Right lung (tissue), 10 donors: ENCODE measurements at places on chromosomes 7 and 10. TPM values are rescaled to one million over a fixed set of nuclear protein-coding genes. Genes with fewer than 3 reads are reported as not detected.

DNA sequence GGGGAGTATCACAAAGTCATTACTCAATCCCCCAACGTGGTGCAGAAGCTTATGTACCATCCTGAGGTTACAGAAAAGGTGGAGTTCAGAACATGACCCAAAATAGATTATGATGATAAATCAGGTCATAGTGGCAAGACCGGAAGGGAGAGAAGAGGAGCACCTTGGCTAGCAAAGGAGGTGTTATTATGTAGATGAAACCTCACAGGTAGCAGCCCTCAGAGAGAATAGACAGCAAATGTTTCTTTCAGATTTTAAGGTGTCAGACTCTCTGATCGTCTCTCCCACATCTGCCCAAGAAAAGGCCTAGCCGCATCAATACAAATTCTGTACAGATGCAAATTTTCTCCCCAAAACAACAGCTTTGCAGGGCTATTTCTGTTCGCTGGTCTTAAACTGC is 88.3 kb upstream of the SEMA3D start:
- no peak for DNase-seq

- DNase-seq: no peak
Measured at GRCh38 chr7:130990178-130990832, 256.3 kb upstream of the KLF14 start.

- DNase-seq: peak; percentile 59
Measured at GRCh38 chr10:132272231-132272971, 35.3 kb downstream of the STK32C start.

DNA sequence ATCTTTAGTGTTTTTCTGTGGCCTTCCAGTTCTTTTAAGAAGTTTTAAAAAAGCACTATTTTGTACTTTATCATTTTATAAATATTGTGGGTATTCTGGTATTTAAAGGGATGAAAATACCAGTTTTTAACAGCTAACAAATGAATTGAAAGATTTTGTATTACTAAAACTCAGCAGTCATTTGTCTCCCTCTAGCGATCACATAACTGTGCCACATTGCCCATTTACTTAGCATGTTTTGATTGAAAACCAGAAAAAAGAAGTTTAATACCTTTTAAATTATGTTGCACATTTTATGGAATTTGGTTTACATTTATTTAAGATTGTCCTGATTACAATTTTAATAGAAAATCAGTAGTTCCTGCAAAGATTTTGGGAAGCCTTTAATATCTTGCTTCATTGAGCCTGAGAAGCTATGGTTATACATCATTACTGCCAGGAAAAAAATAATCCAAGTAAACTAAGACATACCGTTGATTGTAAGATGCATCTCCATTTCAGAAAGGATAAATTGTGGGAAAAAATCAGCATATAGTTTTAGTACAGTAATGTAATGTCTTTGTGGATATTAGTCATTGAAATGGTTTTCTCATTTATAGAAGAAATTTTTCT is 34.9 kb downstream of the TAX1BP1 start:
- peak; percentile 12 for DNase-seq

DNA sequence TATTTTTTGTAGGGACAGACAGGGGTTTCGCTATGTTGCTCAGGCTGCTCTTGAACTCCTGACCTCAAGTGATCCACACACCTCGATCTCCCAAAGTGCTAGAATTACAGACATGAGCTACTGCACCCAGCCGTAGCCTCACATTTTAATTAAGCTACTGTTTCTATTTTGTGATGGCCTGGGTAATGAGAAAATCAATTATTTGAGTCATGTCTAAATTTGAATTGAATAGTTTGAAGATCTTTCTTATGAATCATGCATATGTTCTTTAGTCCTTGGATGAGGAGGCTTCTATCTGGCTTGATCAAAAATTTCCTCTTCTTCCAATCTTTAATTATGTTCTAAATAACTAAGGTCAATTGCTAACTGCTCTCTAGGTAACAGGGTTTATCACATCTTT is 175.0 kb downstream of the REEP3 start:
- DNase-seq: no peak

- DNase-seq: no peak
Measured at GRCh38 chr10:5757766-5758517, 55.3 kb downstream of the GDI2 start.

DNA sequence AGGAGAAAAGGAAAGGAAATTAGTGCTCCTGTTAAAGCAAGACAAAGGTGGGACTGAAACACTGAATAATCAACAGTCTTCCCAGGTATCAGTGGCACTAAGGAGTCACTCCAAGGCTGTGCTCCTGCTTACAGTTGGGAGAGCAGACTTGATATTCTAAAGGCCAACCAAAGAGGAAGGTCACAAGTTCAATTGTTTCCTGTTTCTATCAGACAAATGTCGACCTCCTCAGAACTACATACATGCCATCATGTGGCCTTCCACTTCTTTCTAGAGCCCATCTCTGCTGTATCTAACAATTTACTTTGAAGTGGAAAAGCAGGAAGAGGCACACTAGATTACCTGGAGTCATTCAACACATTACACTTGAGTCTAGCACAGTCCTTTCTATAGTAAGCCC is 3.4 kb downstream of the ZNF239 start:
- no peak for DNase-seq

DNA sequence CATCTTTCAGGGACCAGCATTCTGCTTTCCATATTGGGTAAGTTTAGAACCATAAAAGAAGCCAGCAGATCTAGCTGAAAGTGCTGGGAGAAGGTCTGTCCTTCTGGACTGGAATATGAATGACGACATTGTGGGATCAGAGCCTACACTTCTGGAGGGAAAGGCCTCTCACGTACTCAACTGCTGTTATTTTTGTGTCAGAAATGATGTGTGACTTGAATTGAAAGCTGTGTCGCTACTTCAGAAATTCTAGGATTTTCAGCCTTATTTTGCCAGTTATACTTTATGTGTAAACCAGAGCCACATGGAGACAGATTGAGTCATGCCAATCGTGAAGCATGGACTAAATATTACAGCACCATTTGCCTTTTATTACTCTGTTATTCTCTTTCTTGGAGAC is 231.0 kb downstream of the KIAA1217 start:
- DNase-seq: peak; percentile 90

DNA sequence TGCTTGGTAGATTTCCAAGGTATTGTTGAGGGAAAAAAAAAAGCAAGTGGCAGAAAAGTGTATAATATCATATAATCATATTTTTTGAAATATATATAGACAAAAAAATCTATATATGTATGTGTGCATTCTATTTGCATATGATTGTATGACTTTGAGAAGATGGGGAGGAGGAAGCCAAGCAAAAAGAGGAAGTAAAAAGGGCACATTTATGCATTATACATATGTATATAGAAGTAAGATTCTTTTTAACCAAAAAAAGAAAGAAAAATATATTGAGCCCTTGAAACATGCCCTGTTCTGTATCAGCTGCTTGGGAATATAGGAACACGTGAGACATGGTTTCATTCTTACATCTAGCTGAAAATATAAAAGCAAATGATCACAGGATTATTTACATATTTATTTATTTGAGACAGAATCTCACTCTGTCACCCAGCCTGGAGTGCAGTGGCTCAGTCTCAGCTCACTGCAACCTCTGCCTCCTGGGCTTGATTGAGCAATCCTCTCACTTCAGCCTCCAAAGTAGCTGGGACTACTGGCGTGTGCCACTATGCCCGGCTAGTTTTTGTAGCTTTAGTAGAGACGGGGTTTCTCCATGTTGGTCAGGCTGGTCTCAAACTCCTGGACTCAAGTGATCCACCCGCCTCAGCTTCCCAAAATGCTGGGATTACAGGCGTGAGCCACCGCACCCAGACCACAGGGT is 18.0 kb upstream of the SLF2 start:
- no peak for DNase-seq

DNA sequence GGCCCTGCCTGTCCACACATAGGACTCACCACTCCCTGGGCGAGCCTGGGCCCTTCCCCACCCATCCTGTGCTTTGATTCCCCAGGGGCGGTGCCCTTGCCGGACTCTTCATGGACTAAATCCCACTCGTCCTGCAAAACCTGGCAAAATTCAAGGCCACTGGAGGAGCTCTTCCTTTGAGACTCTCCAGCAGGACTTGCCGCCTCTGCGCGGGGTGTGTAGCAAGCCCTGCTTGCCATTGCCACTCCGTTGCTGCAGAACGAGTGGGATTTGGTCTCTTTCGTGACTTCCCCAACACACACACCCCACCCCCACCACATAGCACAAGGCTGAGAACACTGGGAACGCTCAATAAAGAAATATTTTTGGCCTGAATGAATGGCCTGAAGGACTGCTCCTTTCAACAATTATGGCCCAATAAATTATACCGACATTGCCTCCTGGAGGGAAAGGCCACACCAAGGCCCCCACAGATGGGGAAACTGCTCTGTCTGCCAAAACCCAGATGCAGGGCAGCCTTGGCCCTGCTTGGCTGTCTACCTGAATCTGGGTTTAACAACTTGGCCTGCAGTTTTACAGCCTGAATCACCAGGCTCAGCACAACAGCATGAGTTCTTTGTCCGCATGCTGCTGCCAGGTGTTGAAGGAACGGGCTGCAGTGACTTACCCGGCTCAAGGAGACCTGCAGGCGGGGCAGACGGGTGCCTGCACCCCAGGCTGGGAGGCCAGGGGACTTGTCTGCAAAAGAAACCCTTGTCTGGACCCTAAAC is 72.8 kb upstream of the KAT6B start:
- no peak for DNase-seq

DNA sequence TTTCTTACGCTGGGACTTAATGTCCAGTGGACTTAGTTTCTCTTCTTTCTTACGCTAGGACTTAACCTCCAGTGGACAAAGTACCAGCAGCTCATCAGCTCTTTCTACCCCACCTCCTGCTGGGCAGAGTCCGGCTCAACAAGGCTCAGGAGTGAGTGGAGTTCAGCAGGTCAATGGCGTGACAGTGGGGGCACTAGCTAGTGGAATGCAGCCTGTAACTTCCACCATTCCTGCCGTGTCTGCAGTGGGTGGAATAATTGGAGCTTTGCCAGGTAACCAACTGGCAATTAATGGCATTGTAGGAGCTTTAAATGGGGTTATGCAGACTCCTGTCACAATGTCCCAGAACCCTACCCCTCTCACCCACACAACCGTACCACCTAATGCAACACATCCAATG is 199.7 kb downstream of the MLLT10 start:
- no peak for DNase-seq

DNA sequence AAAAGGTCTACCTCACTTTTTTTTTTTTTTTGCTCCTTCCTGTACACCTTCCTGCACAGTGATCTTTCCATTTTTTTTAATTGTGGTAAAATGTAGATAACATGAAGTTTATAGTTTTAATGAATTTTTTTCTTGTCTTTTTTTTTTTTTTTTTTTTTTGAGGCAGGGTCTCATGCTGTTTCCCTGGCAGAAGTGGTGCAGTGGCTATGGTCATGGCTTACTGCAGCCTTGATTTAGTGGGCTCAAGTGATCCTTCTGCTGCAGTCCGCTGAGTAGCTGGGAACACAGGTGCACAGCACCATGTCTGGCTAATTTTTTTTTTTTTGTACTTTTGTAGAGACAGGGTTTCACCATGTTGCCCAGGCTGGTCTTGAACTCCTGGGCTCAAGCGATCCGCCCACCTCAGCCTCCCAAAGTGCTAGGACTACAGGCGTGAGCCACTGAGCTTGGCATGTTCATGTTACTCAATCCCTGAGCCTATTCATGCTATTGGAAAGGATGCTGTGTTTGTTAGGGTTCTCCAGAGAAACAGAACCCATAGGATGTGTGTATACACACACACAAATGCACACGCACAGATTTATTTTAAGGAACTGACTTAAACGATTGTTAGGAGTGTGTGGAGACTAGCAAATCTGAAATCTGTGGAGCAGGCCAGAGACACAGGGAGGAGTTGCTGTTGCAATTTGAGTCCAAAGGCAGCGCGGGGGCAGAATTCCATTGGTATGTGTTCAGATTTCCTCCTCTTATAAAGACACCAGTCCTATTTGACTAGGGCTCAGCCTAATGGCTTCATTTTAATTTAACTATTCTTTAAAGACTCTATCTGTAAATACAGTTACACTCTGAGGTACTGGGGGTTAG is 29.1 kb downstream of the GALNT11 start:
- no peak for DNase-seq

GRCh38 chr10:101670635-101671034 is 24.3 kb downstream of the FBXW4 start:
- no peak for DNase-seq

- DNase-seq: no peak
Measured at GRCh38 chr10:5596611-5597341, 69.6 kb downstream of the ASB13 start.

DNA sequence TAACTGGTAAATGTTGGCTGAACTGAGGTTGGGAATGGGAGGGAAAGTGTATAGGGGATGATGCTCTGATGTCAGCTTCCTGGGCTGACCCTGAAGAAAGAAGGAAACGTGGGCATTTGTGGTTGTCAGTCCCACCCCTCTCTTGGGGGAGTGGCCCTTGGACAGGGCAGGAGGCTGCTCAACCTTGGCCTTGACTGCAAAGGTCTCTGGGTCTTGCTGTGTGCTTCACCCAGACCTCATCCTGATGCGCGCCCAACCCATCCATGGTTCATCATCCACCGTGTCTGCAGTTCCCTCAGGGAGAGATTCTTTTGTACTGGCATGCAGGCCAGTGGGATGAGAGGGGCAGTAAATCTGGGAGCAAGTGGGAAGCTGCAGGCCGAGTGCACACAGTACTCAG is 4.7 kb upstream of the ZYX start:
- no peak for DNase-seq

GRCh38 chr10:70433581-70434280 is 7.8 kb downstream of the NODAL start:
- DNase-seq: no peak

- no peak for DNase-seq
Measured at GRCh38 chr7:8229927-8230326, 32.0 kb downstream of the ICA1 start.

- no peak for DNase-seq
Measured at GRCh38 chr7:31006857-31007256, 43.1 kb downstream of the GHRHR start.

GRCh38 chr7:146314962-146315361 is 198.4 kb downstream of the CNTNAP2 start:
- no peak for DNase-seq

DNA sequence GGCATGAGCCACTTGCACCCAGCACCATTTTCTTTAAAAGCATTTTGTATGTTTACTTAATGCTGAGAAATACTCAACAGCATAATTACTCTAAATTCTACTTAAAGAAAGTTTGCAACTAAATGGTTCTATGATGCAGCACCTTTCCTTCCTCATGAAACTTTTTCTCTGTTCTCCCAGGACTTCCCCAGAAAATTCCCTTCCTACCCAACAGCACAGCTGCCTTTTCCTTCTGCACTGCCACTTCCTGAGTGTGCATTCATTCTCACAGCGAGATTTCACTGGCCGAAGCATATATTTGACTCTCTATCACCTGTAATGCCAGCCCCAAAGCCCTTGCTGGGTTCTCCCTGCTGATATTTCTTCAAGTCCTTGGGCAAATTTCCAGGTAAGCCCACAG is 41.5 kb upstream of the DGKI start:
- no peak for DNase-seq

GRCh38 chr7:80488406-80488805 is 23.5 kb downstream of the GNAT3 start:
- no peak for DNase-seq

GRCh38 chr7:46764100-46764936 is 817.6 kb downstream of the TNS3 start:
- DNase-seq: no peak

GRCh38 chr7:47968847-47969774 is 10.3 kb downstream of the HUS1 start:
- DNase-seq: peak; percentile 63

The CPA4 gene
- polyA plus RNA-seq: 0.45 TPM

The ANKRD7 gene
- 2.5 TPM for polyA plus RNA-seq

The WNT8B gene
- polyA plus RNA-seq: 0.05 TPM

The VGF gene
- polyA plus RNA-seq: 0.90 TPM

The HKDC1 gene
- polyA plus RNA-seq: 3.6 TPM

The CADPS2 gene
- 73.9 TPM for polyA plus RNA-seq

The FIGNL1 gene
- polyA plus RNA-seq: 35.5 TPM

The SCART1 gene
- 2.2 TPM for polyA plus RNA-seq

The MALRD1 gene
- polyA plus RNA-seq: 6.9 TPM

The PDIA4 gene
- polyA plus RNA-seq: 152 TPM

The SFXN3 gene
- polyA plus RNA-seq: 20.7 TPM
